Peyer's patch (tissue), 4 donors: ENCODE measurements at places on chromosomes 1 and 21. TPM values are rescaled to one million over a fixed set of nuclear protein-coding genes. Genes with fewer than 3 reads are reported as not detected.

DNA sequence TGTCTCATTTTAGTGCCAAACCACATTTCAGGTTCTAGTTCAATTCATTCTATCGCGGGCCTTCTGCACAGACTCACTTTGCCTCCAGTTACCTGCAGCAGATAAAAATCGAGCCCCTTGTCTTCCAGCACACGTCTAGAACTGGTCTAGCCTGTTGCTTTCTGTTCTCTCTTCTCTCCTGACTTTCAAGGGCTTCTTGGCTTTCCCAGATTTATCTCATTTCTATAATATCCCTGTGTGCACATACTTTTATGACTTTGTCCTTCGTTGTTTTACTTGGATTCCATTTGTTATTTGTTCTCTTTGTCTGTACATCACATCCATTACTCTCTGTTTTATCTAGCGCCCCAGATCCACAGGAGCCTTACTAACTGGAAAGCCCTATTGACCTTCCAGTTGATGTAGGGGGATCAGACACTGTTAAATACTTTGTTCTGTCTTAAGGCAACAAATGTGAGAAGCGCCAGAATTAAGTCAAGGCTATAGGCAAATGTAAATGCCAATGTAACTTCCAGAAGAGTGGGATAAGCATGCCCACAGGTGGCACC lies 284.5 kb upstream of the ADGRL4 start:
- no peak for DNase-seq
- H3K4me1 ChIP-seq: no peaks in the 10 kb centered on the region
- H3K36me3 ChIP-seq: no peaks in the 10 kb centered on the region
- H3K27ac ChIP-seq: no peak overlapping the region
- no peak overlapping the region for H3K4me3 ChIP-seq

GRCh38 chr21:35323947-35324346 lies 274.8 kb upstream of the RUNX1 start:
- no peak overlapping the region for H3K4me3 ChIP-seq
- no peaks in the 10 kb centered on the region for H3K36me3 ChIP-seq
- no peaks in the 10 kb centered on the region for H3K27me3 ChIP-seq
- H3K4me1 ChIP-seq: no peaks in the 10 kb centered on the region
- H3K27ac ChIP-seq: no peak overlapping the region

GRCh38 chr1:208012721-208013120 lies 101.8 kb upstream of the CD34 start:
- DNase-seq: no peak
- H3K36me3 ChIP-seq: no peaks in the 10 kb centered on the region
- H3K27me3 ChIP-seq: no peaks in the 10 kb centered on the region
- no peak overlapping the region for H3K27ac ChIP-seq
- no peak overlapping the region for H3K4me3 ChIP-seq

Gene F13B
- not detected for total RNA-seq

Gene PDE4B
- 15.5 TPM for total RNA-seq

Gene CTPS1
- 181 TPM for total RNA-seq

- no peaks in the 10 kb centered on the region for H3K27me3 ChIP-seq
- no peak overlapping the region for H3K27ac ChIP-seq
- DNase-seq: no peak
- H3K36me3 ChIP-seq: no peaks in the 10 kb centered on the region
- no peak overlapping the region for H3K4me3 ChIP-seq
Measured at GRCh38 chr1:101588677-101589076, 351.9 kb downstream of the S1PR1 start.

- no peak for DNase-seq
- no peak overlapping the region for H3K4me3 ChIP-seq
- H3K36me3 ChIP-seq: no peaks in the 10 kb centered on the region
Measured at GRCh38 chr1:150513351-150513791, 2.2 kb upstream of the FALEC start.

DNA sequence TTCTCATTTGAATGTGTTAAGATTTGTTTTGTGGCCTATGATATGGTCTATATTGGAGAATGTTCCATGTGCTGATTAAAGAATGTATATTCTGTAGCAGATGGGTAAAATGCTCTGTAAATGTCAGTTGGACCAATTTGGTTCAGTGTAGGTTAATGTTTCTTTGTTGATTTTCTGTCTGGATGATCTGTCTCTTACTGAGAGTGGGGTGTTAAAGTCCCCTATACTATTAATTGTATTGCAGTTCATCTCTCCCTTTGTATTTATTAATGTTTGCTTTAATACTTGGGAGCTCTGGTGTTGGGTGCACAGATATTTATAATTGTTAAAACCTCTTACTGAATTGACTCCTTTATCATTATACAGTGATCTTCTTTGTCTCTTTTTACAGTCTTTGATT lies 584.5 kb downstream of the NUF2 start:
- no peaks in the 10 kb centered on the region for H3K4me1 ChIP-seq
- H3K27me3 ChIP-seq: no peaks in the 10 kb centered on the region
- H3K36me3 ChIP-seq: no peaks in the 10 kb centered on the region

Gene TAL1
- total RNA-seq: 1.2 TPM

- no peak overlapping the region for H3K27ac ChIP-seq
- H3K27me3 ChIP-seq: no peaks in the 10 kb centered on the region
- no peak for DNase-seq
- no peaks in the 10 kb centered on the region for H3K36me3 ChIP-seq
- no peaks in the 10 kb centered on the region for H3K4me1 ChIP-seq
- H3K4me3 ChIP-seq: no peak overlapping the region
Measured at GRCh38 chr1:79043506-79043905, 37.0 kb upstream of the ADGRL4 start.
